Activated CD4-positive, alpha-beta T cell treated with anti-CD3 and anti-CD28 coated beads for 48 hours (primary cell): ENCODE measurements at places on chromosomes 7 and 10.
A peak's percentile ranks its signal among the peaks of the same experiment; 100 is the strongest.

DNA sequence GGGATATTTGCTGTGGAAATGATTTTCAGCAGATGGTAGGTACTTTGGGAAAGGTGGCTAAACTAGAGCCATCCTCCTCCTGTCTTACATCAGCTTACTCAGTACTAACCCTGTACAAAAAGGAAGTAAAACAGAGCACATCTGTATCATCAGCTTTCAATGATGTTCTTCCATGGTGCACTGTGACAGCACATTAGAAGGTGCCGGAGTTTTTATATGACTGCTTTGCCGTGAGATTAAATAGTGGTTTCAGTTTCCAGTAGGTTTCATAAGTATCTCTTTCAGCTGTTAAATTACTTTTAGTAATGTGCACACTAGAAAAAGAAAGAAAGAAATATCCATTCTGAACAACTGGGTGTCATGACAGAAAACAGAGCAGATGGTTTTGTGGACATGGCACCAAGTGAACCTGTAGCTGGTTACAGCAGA lies 86.5 kb downstream of the ARID5B start:
- peak; percentile 42 for DNase-seq

GRCh38 chr10:34761453-34761852 lies 53.6 kb downstream of the PARD3 start:
- no peak for DNase-seq

GRCh38 chr7:116953906-116954838 lies 871 bp downstream of the ST7 start:
- DNase-seq = peak; percentile 37

- no peak for DNase-seq
These were observed 209.4 kb upstream of the KLF14 start for GRCh38 chr7:130943336-130943901.

- DNase-seq = no peak
These were observed 128.6 kb downstream of the ICA1 start for GRCh38 chr7:8133188-8133848.
